ENCODE measurements at places on chromosomes 2 and 18.
A peak's percentile ranks its signal among the peaks of the same experiment; 100 is the strongest.

- no peak for DNase-seq
Measured at GRCh38 chr2:45585267-45585861, 25.7 kb downstream of the SRBD1 start.

DNA sequence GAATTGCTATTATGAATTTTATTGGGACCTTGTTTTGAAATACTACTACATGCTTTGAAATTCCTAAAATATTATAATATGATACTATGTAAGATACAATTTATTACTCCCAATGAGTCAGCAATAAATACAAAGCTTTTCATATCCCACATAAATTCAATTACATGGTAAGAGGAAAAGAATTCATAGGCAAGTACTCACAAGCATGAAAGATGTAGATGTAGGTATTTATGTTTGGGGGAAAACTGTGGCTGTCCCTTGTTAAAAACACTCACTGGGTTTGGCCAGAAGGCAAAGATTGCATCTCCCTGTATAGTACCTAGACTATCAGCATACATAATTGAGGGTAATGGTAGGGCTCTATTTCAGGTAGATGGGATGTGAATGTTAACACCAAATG lies 90.4 kb downstream of the MBD2 start:
- DNase-seq = no peak

DNA sequence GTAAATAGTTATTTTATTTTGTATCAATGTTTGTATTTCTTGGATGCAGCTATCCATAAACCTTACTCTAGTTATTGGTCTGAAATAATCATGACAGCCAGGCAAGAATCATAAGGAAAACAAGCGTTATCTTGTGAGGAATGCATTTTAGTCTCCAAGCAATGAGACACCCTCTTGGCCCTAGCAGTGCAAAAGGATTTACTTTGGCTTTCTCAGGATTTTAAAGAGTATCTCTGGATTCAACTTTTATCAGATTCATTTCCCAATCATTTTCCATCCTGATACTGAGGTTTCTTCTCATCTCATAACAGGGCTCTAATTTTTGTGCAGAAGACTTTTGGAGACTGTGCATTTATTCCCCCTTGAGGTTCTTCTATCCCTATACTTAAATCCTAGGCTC lies 480.8 kb downstream of the TMX3 start:
- DNase-seq = no peak

- peak; percentile 79 for DNase-seq
Measured at GRCh38 chr2:53202063-53202462, 565.5 kb upstream of the CHAC2 start.

GRCh38 chr18:36372903-36373311 lies 75.4 kb downstream of the FHOD3 start:
- peak; percentile 42 for DNase-seq

DNA sequence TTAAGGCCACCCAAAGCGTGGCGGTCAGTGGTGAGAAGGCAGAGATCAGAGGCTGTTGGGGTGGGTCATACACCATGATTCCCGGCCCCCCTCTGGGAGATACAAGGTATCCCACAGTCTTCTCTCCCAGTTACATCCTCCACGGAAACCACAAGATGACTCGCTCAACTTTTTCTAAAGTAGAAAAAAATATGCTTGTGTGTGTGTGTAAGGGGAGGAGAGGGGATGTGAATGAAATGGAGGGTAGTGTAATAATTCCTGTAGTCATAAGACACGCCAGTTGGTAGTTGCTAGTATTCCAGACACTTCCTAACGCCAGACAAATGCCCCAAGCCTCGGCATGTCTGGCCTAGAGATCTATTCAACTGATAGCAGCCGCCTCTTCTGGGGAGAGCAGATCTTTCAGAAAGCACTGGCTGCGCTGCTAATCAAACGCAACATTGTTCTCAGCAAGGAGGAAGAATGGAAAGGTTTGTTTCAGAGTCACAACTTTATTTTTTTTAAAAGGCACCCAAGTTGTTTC lies 143.5 kb downstream of the TGIF1 start:
- DNase-seq = peak; percentile 76

DNA sequence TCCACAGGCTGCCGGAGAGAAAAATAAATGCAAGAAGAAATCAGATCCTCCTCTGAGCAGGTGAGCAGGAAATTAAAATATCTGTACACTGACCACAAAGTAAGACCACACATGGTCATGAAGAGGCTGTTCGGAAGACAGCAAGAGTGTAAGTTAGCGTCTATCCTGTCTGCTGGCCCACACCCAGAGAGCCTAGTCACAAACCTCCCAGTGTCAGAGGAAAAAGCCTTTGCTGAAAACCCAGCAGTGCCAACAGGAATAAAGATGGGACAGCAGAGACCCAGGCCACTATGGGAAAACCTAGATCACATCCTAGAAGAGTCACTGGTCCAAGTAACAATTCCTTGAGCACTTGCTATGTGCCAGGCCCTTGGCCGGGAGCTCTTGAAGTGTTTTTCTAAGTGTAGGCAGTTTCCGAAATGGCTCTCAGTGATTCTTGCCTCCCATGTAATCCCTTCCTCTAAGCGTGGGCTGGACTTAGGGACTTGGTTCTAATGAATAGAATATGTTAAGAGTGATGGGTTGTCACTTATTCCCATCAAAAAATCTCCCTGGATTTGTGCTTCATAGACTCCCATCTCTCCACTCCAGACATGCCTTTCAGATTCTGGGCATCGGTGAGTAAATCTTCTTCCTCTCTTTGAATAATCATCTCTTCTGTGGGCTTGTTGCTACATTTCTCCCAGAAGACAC lies 110.9 kb upstream of the PKDCC start:
- DNase-seq = no peak
